Inflammatory macrophage (primary cell): ENCODE measurements at places on chromosomes 4 and X.

DNA sequence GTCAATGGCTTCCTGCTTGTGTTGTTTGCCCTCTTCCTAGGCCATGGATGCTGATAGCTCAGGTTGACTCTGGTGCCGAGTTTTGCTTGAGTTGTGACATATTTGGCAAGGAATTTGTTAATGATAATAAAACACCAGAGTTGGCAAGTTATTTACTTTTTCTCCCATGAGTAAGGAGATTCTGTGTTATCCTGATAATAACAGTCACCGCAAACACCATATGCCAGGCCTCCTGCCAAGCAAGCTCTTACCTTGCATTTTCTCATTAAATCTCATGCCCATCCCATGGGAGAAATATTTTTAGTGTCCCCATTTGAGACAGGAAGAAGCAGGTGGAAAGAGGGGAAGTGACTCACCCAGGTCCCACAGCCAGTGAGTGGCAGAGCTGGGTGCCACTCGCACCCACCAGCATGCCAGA, 67.4 kb upstream of the CLCN4 start:
- no peak for DNase-seq

- DNase-seq, result no peak
Measured at GRCh38 chrX:29787656-29788055, 427.7 kb upstream of the MAGEB2 start.

GRCh38 chr4:55358668-55359067, 12.6 kb downstream of the SRD5A3 start:
- peak; percentile 82 for DNase-seq

GRCh38 chr4:38330936-38331335, 333.1 kb upstream of the KLF3 start:
- no peak for DNase-seq

- no peak for DNase-seq
Measured at GRCh38 chr4:73540826-73541225, 59.3 kb downstream of the AFM start.
